PC-3 (cell line): ENCODE measurements at places on chromosomes 12 and 14. TPM values are rescaled to one million over a fixed set of nuclear protein-coding genes. Genes with fewer than 3 reads are reported as not detected.
A peak's percentile ranks its signal among the peaks of the same experiment; 100 is the strongest.

The ATL1 gene
- total RNA-seq = 0.63 and 1.3 TPM in 2 replicates

The ANKRD33 gene
- not detected in 2 replicates for total RNA-seq

DNA sequence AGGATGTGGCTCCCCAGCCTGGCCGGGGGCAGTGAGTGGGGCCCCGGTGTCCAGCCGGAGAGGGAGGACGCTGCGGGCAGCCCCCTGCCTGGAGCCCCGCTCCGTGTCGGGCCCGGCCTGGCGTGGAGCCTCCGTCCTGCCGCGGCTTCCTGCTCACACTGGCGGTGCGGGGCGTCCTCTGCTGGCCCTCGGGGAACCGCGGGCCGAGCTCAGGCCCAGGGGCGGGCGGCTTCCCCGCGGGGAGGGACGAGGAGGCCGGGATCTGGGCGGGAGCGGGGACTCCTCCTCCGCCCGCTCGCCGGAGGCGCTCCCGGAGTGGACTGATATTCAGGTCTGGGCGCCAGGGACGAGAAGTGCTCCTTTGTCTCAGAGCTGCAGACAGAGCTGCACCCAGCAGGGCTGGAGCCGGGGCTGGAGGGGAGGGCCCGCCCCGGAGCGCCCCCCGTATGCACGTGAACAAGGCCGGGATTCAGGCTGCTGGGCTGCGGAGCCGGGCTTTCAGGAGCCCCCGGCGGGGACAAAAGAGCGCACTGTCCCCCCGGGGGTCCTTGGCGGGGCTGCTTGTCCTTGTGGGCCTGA, 2.2 kb downstream of the MMP17 start:
- peak; percentile 91 for DNase-seq

DNA sequence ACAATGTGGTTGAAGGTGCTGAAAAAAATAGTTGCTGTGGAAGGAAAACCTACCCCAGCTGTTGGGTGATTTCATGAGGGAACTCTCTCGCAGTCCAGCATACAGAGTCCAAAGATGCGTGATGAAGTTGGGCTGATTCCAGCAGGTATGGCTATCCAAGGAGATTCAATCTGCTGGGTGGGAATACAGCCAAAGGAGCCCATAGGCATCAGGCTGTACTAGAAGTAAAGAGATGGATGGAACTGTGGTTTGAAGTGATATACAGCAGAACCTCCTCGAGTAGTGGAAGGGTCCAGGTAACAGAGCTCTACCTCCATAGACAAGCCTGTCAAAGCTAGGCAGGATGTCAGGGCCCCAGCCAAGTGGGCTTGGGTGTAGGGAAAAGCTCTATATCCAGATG, 11.5 kb upstream of the TMTC2 start:
- DNase-seq = no peak

- peak; percentile 61 for DNase-seq
Measured at GRCh38 chr14:91911474-91912032, 35.9 kb downstream of the FBLN5 start.

DNA sequence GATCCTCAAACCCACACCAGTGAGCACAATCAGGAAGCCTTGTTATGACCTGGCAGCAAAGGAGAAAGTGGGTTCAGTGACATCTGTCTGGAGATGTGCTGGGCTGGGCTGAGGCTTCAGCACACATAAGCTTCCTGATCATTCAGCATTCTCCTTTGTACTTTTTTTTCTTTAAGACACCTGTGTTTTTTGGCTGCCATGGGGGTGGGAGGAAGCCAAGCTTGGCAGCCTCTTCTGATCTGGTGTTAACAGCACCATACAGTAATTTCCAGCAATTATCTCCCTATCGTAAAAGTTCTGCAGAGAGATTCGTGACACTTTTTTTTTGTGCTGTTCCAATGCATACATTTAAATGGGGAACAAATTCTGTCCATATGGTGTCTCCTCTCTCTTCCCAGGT, 38.9 kb upstream of the RASSF3 start:
- no peak for DNase-seq

DNA sequence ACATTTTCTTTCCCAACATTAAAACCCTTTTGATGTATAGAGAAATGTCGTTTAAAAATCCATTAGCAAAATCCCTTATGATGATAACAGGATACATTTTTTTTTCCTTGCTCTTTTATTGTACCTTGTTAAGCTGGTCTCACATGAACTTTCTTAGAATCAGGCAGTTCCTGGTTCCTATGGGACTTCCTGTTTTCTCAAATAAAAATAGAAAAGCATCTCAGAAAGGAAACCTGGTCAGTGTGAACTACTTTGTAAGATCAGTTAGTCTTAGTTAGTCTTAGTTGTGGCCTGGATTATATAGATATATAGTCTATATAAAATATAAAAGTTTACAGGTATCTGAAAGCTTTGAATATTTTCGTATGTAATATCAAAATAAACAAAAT, 40.3 kb downstream of the LEMD3 start:
- DNase-seq = no peak

The CLEC2B gene
- not detected in 2 replicates for total RNA-seq

DNA sequence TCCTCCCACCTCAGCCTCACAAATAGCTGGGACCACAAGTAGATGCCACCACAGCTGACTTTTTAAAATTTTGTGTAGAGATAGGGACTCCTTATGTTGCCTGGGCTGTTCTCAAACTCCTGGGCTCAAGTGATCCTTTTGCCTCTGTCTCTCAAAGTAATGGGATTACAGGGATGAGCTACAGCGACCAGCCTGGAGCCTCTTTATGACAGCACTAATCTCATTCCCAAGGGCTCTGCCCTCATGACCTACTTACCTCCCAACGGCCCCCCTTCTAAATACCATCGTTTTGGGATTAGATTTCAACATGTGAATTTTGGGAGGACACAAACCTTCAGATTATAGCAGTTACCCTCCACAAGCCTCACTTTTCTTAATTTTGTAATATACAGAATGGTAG, 150.6 kb upstream of the FUT8 start:
- no peak for DNase-seq

DNA sequence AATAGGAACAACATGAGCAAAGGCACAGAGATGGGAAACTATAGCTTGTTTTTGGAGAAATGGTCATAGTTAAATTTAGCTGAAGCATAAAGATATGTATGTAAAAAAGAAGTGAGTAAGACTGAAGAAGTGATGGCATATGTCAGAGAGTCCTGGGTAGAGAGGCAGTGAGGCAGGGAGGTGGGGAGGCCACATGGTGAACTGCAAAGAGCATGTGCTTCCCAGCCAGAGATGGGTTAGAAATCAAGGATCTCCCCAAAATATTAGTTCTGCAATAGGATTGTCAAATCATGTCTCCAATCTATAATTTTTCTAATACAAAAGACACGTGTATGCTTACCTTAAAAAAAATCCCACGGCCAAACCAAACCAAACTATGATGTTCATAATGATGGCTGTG, 82.1 kb upstream of the STXBP6 start:
- no peak for DNase-seq

DNA sequence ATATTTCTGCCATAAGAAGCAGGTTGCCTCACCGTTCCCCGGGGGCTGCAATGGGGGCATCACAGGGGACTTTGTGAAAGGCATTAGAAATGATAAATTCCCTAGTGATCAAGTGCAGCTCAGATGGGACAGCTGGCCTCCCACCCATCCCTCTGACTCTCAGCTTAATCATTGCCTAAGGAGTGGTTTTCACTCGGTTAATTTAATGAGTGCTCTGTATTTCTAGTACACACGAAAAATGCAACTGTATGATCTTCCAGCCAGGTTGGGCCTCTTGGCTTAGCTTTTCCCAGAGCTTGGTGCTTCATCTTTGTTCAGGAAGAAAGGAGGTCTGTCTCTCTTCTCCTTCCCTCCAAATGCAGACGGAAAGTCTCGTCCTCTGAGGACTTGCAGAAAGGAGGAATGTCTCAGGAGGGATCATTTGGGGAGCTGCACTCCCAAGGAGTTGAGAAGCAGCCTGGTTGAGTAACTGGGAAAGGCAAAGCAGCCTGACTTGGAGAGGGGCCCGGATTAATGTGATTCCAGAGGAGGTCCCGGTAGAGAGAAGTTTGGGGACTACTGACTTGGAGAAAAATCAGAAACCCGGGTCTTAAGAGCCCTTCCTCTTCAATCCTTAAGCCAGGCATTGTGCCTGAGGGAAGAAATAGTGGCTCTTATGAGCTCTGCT, 7.2 kb downstream of the CD9 start:
- no peak for DNase-seq

DNA sequence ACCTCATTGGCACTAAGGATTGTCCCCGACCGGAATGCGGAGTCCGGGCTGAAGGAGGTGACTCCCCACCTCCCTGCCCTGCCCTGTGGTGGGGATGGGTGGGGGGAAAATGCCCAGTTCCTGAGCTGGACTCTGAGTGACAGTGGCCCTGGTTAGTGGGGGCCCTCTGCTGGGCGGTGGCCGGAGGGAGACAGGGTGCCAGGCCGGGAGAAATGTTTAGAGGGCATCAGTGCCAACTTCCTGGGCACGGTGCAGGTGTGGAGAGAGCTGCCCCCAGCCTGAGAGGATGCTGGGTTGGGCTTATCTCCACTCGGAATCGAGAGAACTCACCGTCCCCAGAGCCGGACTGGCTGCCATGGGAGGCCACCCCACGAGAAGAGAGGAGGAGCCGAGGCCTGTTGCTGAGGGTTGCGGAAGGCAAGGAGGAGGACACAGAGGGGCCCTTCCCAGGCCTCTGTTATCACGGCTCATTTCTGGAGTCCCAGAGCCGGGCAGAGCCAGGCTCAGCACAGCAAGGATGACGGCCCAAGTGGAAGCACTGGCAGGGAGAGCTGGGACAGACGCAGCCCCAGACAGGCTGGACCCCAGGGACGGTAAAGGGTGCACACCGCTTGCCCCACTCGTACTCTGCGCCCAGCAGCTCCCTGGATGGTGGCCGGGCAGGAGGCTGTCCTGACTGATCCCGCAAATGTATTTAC, 156.7 kb downstream of the KIF26A start:
- DNase-seq = no peak

GRCh38 chr14:78073028-78073427, 97.1 kb upstream of the NRXN3 start:
- DNase-seq = no peak

GRCh38 chr14:58747181-58747580, 109.4 kb downstream of the DACT1 start:
- peak; percentile 100 for DNase-seq

The CABP1 gene
- total RNA-seq = not detected in 2 replicates

- peak; percentile 35 for DNase-seq
Measured at GRCh38 chr12:127928178-127928577, 338.8 kb upstream of the TMEM132C start.

The KRT8 gene
- 719 and 1,028 TPM in 2 replicates for total RNA-seq

DNA sequence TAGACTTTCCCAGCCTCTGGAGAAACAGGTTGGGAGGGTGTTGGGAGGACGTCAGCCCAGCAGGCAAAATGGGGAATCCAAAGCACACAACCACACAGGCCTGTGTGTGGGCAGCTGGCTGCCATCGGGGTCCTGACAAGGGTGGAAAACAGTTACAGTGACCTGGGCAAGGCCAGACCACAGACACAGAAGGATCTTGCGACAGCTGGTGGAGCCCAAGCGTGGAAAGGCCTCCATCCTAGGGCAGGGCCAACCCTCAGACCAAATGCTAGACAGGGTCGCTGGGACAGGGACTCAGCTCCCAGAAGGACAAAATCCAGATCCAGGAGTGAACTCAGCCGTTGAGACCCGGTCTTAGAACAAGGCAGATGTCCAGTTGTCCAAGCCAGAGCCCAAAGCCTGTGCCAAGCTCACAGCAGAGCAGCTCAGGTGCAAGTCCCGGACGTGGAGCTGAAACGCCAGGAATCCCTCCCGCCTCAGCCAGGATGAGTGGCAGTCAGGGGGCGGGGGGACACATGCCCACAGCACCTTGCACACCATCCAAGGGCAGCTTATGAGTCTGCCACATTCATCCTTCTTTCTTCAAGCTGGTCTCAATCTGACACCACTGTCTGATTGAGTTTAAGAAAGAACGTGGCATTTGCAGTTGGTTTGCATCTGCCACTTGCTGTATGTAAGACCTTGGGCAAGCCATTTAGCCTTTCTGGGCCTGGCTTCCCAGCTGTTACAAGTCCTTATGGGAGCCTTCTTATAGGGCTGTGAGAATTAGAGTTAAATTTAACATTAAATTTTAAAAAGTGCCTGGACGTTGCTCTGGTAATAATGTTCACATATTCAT, 37.6 kb downstream of the DEGS2 start:
- DNase-seq = no peak

The SERPINA12 gene
- total RNA-seq = not detected in 2 replicates

GRCh38 chr12:67695974-67696373, 47.4 kb downstream of the DYRK2 start:
- DNase-seq = no peak

The SDR9C7 gene
- not detected in 2 replicates for total RNA-seq

The TNFAIP2 gene
- 80.7 and 87.3 TPM in 2 replicates for total RNA-seq

GRCh38 chr12:52122540-52122871, 43.0 kb downstream of the SMIM41 start:
- no peak for DNase-seq

GRCh38 chr12:38907201-38907923, 2.0 kb upstream of the CPNE8 start:
- peak; percentile 2 for DNase-seq

DNA sequence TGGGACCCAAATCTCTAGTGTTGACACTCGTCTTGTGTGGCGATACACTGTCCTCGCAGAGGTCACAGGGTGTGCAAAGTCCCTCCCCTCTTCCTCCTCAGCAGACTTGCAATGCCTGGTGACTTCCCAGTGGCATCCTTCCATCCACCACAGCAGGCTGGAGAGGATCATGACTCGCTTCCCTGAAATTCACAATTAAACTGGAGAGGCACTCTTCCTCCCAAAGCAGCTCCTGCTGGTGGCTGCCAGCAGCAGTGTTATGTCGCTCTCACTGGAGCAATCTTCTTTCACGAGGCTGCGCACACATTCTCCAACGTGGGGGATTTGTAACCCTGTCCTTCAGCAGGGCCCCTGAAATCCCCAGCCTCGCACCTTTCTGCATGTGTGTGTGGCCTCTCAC, 145.2 kb upstream of the TMCC3 start:
- DNase-seq = peak; percentile 81

The RTN1 gene
- total RNA-seq = 0.40 TPM in 1 of 2 replicates, not detected in the other

GRCh38 chr12:31507966-31508365, 83.0 kb downstream of the DENND5B start:
- peak; percentile 57 for DNase-seq

The COX8C gene
- total RNA-seq = not detected in 2 replicates

The PTPRQ gene
- total RNA-seq = 0.07 TPM in 1 of 2 replicates, not detected in the other

The SMARCD1 gene
- 105 and 109 TPM in 2 replicates for total RNA-seq

The TRAF3 gene
- total RNA-seq = 19.4 and 35.0 TPM in 2 replicates

- DNase-seq = peak; percentile 60
Measured at GRCh38 chr12:56839915-56840325, 76.8 kb downstream of the HSD17B6 start.

- no peak for DNase-seq
Measured at GRCh38 chr12:18345021-18345735, 83.9 kb downstream of the PIK3C2G start.

GRCh38 chr12:64240781-64241180, 18.7 kb upstream of the KICS2 start:
- DNase-seq = no peak

DNA sequence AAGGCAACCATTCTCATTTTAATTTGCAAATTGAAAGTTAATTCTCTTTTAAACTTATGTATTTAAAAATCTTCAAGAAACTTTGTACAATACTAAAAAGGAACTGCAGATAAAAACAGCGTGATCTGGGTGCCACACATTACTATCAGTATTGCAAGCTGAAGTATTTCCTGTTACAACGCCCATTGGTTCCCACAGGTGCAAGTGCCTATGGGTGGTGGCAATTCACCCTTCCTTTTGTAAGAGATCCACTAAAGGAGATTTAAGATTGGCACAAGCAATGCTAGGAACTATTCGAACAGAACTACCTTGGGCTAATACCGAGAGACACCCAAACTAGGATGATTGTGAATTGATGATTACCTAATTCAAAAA, 13.2 kb downstream of the TAOK3 start:
- no peak for DNase-seq

The EEA1 gene
- 7.9 and 11.9 TPM in 2 replicates for total RNA-seq
